ENCODE measurements at places on chromosomes 6 and 20.

DNA sequence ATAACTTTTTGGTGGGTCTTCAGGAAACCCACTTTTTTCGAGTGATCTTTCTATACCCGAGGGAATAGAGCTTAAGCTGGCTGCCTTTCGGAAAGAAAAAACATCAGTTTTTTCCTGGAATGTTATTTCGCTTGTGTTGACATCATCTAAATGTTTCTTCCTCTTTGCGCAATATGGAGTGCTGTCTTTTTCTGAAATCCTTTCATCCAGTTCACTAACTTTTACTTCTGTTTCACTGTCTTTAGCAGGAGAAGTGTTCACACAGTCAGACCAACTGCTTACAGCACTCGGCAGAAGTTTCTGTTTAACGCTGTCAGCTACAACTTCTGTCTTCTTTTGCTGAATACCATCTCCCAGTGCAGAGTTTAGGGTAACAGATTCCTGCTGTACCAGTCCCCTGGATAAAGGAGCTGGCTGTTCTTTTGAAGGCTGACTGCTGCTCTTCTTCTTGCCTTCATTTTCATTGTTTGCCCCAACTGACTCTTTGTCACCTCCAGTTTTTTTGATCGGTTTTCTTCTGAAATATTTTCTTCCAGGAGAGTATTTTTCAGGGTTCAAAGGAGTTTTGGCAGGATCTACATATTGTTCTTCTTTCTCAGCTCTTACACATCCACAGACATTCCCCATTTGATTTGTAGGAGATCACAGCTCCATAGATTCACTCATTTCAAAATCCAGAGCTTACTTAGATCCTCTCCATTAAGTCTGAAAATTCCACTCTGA lies 50.0 kb upstream of the DST start:
- no peaks in the 10 kb centered on the region for H3K27me3 ChIP-seq
- H3K36me3 ChIP-seq = no peaks in the 10 kb centered on the region
- H3K4me3 ChIP-seq = no peak overlapping the region
- no peak for DNase-seq
- no peaks in the 10 kb centered on the region for H3K4me1 ChIP-seq

- no peaks in the 10 kb centered on the region for H3K36me3 ChIP-seq
- H3K27me3 ChIP-seq = no peaks in the 10 kb centered on the region
- H3K27ac ChIP-seq = no peak overlapping the region
- DNase-seq = no peak
These were observed 53.7 kb upstream of the STX16 start for GRCh38 chr20:58597249-58597891.

- H3K4me1 ChIP-seq = no peaks in the 10 kb centered on the region
- peaks cover 18% of the 10 kb centered on the region for H3K27me3 ChIP-seq
- H3K27ac ChIP-seq = no peak overlapping the region
- no peak for DNase-seq
- H3K36me3 ChIP-seq = no peaks in the 10 kb centered on the region
These were observed 117.4 kb downstream of the VEGFA start for GRCh38 chr6:43887340-43887858.

DNA sequence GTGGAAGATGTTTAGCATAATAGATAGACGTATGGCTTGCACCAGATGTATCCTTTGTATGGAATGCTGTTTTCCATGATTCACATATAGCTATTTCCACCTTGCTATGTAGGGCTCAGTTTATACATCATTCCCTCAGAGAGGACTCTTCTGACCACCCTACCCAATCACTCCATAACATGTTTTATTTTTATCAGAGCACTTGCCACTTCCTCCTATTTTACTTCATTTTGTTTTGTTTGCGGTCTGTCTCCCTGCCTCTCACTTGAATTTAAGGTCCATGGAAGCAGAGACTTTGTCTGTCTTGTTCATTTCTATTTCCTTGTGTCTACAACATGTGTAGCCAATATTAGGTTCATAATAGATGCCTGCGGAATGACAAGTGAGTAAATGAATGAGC lies 266.9 kb upstream of the CITED2 start:
- DNase-seq = no peak
- no peaks in the 10 kb centered on the region for H3K36me3 ChIP-seq
- no peaks in the 10 kb centered on the region for H3K27me3 ChIP-seq
- no peak overlapping the region for H3K4me3 ChIP-seq

- DNase-seq = no peak
- H3K27ac ChIP-seq = peak overlapping the region; percentile 13
- H3K36me3 ChIP-seq = no peaks in the 10 kb centered on the region
- H3K27me3 ChIP-seq = no peaks in the 10 kb centered on the region
These were observed 61.5 kb upstream of the RIPOR2 start for GRCh38 chr6:24997231-24997630.

DNA sequence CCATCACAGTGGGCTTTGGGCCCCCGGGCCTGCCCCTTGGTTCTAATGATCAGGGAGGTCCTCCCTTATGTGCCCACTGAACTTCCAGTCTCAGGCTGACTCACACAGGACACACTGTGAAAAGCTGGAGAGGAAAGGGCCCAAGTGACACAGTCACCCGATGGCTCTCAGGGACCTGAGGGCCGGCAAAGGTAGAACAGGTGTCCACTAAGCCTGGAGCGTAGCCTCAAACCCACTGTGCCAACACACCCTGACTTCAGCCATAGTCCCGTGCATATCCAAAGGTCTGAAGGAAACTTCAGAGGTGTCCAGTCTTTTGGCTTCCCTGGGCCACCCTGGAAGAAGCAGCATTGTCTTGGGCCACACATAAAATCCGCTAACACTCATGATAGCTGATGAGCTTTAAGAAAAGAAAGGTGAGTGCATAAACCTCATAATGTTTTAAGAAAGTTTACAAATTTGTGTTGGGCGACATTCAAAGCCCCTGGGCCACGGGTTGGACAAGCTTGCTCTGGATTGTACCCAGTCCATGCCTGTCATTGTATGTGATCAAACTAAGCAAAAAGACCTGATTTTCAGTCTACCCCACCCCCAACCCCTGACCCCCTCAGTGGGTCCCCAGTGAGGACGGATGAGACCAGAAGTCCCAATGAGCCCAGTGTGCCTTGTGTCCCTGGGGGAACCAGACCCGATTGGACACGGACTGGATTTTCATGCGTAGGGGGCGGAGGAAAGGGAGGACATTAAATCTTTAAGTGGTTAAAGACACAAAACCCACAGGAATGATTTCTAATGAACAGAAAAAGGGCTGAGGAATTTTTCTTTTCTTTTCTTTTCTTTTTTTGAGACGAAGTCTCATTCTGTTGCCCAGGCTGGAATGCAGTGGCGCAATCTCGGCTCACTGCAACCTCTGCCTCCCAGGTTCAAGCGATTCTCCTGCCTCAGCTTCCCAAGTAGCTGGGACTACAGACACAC lies 6.1 kb downstream of the RAMACL start:
- H3K4me3 ChIP-seq = no peak overlapping the region
- no peaks in the 10 kb centered on the region for H3K36me3 ChIP-seq
- no peak overlapping the region for H3K27ac ChIP-seq
- no peaks in the 10 kb centered on the region for H3K4me1 ChIP-seq
- H3K27me3 ChIP-seq = no peaks in the 10 kb centered on the region

DNA sequence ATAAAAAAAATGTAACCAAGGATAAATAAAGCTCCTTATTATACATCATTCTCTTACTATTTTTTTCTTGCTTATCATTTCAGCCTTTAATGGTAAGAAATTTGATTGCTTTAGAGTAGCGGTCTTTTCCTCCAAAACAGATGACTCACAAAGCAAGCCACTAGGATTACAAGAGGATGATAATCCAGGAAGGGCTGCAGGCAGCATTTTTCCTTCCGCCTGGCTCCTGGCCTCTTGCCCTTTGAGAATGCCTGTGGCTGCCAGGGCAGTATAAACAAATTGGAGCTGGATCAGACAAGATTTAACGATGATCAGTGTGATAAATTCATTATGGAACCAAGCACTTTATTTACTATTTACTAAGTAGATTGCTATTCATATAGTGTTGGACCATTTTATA lies 9.7 kb upstream of the FBXL4 start:
- no peaks in the 10 kb centered on the region for H3K4me1 ChIP-seq
- no peak for DNase-seq
- no peak overlapping the region for H3K4me3 ChIP-seq
- no peak overlapping the region for H3K27ac ChIP-seq
- H3K36me3 ChIP-seq = no peaks in the 10 kb centered on the region
- H3K27me3 ChIP-seq = peaks cover 7% of the 10 kb centered on the region

GRCh38 chr6:146154197-146154596 lies 125.3 kb downstream of the GRM1 start:
- H3K27ac ChIP-seq = no peak overlapping the region
- H3K27me3 ChIP-seq = no peaks in the 10 kb centered on the region
- DNase-seq = no peak
- no peaks in the 10 kb centered on the region for H3K36me3 ChIP-seq

DNA sequence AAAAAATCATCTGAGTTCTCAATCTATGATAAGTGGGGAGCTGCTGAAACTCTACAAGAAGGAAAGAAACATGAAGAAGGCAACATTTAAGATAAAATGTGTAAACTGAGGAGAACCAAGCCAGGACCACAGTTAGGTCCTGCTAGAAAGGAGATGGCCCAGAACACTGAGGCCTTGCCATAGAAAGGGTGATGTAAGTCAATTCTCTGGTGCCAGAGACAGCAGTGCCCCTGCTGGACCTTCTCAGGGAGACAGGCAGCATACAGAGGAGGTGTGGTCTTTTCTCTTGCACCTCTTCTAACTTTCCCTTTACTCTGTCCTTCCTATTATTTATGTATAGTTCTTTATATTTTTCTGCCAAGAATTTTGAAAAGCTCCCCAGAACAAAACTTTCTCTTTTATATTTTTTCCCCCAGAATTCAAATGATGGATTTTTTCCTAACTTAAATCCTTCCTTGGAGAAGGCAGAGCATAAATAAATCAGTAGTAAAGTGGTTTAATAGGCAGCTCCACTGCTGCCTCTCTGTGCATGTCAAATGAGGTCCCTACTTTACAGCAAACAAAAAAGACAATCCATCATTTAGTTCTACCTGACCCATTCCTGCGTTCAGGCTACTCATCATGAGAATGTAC lies 9.0 kb downstream of the UQCC2 start:
- H3K4me1 ChIP-seq = no peaks in the 10 kb centered on the region
- H3K36me3 ChIP-seq = peaks cover 54% of the 10 kb centered on the region
- no peak overlapping the region for H3K4me3 ChIP-seq
- no peak overlapping the region for H3K27ac ChIP-seq

DNA sequence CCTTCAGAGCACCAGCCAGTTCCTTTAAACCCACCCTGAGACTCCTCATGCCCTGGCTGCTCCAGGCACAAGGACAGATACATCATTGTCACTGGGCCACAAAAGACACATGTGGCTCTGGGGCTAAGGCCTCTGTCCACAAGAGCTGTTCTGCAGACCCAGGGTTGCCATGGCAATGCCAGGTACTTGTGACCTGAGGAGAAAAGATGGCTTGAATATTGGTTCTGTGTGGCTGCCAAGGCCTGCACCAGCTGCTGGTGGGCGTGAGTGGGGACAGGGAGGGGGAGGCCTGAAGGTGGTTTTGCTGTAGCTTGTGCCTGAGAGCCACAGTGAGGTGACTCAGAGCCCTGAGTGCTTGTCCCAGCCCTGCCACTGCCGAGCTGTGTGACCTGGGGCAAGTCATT lies 31.8 kb downstream of the SAYSD1 start:
- no peak overlapping the region for H3K4me3 ChIP-seq
- no peaks in the 10 kb centered on the region for H3K27me3 ChIP-seq
- no peak overlapping the region for H3K27ac ChIP-seq
- no peaks in the 10 kb centered on the region for H3K4me1 ChIP-seq
- DNase-seq = no peak

DNA sequence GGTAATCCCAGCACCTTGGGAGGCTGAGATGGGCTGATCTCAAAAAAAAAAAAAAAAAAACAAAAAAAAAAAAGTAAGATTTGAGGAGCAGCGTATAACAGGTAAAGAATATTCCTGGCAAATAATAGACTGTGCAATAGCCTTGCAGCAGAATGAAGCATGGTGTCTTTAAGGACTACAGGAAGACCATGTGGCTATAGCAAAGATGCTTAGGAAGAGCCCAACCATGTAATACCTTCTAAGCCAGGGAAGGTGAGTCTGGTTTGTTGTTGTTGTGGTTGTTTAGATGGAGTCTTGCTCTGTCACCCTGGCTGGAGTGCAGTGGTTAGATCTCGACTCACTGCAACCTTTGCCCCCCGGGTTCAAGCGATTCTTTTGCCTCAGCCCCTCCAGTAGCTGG lies 14.3 kb upstream of the RBM39 start:
- H3K4me1 ChIP-seq = no peaks in the 10 kb centered on the region
- no peak overlapping the region for H3K4me3 ChIP-seq
- no peak overlapping the region for H3K27ac ChIP-seq
- no peak for DNase-seq

DNA sequence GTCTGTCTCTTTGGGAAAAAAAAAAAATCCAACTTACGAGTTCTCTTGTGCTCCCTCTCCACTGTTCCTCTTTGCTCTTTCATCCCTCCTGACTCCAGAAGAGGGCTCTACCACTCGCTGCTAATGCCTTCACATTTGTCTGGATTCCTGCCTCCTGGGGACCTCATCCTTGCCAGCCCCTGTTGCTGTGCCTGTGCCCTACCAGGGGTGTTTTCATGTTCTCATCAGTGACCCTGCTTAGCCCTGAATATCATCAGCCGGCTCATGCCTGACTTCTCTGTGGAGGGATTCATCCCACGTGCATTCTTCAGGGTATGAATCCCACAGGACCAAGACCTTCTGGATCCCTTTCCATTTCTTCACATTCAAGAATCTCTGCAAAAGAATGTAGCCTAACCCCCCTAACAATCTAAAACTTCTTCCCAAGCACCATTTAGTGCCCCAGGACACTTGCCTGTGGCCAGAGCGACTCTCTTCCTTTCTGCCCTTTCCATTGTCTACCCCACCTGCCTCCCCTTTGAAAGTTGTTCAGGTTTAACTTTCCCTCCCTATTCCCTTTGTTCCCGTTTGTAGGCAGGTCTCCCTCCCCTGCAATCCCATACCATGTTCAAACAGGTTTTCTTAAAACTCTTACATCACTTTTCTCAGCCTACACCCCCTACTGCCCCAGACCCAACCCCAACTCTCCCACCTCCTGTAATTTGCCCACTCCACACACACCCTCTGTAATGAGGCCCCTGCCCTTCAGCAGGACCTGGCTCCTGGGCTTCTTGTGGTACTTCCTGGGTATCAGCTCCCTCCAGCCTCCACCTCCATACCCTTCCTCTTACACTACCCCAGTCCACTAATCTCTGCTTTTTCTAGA lies 50.2 kb downstream of the RREB1 start:
- peaks cover 13% of the 10 kb centered on the region for H3K4me1 ChIP-seq
- DNase-seq = no peak
- H3K4me3 ChIP-seq = no peak overlapping the region
- peaks cover 6% of the 10 kb centered on the region for H3K36me3 ChIP-seq

DNA sequence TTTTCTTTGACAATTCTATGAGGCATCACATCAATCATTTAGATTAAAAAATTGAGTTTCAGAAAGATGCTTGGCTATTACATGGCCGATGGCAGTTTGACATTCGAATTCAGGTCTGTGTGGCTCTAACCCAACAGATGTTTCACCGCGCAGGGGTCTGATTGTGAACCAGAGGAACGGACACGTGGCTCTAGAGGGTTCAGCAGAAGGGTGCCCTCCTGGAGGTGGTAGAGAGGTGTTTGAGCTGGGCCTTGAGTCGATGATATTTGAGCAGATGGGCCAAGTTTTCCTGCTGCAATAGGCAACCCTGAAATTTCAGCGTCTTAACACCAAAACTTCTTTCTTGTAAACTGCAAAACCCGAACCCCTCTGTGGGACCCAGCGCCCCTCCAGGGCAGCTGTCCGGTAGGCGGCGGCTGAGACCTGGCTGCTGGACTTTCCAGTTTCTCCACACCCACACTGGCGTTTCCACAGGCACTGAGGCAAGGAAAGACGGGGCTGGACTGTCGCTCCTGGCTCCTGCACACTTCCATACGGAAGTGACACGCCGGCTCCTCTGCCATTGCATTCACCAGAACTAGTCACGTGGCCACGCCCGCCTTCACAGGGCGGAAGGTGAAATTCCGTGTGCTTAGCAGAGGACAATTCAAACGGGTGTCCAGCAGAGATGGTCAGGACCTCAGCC lies 11.3 kb upstream of the AFDN start:
- DNase-seq = no peak
- no peak overlapping the region for H3K4me3 ChIP-seq
- no peaks in the 10 kb centered on the region for H3K36me3 ChIP-seq
- no peaks in the 10 kb centered on the region for H3K4me1 ChIP-seq

Measured in DND-41 (cell line).